Natural killer cell treated with Interleukin-12 subunit alpha and Interleukin-12 subunit beta and Interleukin-15 and Interleukin-18, amount 100 ng/mL, for 72 hours (primary cell): ENCODE measurements at places on chromosomes 2 and 18.

- DNase-seq: no peak
Measured at GRCh38 chr2:222108957-222109585, 189.7 kb downstream of the PAX3 start.

DNA sequence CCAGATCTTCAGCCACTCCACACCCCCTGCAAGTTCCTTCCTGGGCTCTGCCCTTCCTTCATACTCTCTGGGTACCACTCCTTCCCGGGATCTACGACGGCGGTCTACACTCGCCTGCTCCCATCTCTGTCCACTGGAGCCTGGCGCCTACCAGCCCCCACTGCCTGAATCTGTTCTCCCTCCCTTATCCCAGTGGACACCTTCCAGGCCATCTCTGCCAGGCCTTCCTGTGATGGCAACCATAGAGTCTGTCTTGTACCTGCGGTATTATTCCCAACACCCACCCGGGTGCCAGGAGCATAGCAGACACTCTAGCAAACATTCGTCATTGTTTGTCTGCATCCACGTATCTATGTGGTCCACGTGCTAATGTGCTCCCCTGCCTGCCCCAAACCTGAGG lies 140.9 kb downstream of the ZFP36L2 start:
- DNase-seq: no peak

DNA sequence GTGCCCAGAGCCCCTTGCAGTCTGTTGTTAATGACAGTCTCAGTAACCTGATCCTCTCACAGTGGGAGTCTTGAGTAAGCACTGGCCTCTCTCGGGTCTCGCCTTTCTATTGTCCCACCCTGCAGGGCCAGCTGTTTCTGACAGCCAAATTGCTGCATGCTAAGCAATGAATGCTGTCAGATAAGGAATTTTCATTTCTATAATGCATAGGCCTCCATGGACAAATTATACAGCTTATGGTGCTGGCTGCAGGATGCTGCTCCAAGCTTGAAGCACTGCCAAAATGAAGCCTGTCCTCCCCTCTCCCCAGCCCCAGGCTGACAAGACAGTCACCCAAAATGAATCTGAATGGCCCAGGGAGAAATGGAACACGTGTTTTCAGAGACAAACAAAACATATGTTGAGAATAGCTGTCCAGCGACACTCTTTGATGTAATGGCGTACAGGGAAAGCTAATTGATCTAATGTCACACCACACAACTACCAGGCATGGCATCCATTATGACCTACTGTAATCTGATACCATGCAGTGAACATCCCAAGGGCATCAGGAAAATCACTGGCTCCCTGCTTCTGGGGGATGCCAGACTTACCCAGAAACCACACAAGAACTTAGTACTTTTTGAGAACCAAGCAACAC lies 36.8 kb downstream of the ACVR1 start:
- no peak for DNase-seq

DNA sequence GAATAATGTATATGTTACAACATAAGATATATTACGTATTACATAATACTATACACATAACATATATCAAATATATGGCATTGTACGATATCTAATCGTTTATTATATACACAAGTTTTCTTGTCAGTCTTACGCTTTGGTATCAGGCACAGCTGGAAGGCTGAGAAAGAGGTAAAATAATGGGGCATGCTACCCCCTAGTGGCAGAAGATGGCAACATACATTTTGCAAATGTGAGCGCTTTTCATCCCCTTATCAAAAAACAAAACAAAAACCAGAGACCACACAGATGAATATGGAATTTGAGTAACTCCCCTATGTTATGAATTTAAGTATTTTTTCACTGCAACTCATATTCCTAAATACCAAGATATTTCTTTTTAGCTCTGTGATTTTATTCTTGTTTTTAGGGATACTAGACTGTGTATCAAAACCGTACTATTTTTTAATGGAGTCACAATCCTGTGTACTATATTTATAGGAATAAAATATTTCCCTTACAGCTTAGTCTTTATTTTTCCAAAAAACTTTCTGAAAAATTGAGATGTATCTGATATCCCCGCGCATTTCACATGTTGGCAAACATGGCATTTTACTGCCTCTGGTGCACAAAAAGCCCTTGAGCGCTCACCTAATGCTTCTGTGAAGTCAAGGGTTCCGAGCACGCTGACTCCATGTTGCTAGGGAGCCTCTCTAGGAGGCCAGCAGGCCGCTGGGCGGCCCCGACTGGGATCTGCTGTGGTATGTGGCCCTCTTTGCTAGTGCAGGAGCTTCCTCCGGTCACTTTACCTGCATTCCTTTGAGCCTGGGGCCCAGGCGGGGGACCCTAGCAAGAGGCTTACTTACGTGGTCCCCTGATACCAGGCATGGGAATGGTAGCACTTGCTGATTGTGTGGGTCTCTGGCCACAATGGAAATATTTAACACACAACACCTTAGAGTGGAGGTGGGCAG lies 62.5 kb downstream of the SLC4A3 start:
- no peak for DNase-seq

DNA sequence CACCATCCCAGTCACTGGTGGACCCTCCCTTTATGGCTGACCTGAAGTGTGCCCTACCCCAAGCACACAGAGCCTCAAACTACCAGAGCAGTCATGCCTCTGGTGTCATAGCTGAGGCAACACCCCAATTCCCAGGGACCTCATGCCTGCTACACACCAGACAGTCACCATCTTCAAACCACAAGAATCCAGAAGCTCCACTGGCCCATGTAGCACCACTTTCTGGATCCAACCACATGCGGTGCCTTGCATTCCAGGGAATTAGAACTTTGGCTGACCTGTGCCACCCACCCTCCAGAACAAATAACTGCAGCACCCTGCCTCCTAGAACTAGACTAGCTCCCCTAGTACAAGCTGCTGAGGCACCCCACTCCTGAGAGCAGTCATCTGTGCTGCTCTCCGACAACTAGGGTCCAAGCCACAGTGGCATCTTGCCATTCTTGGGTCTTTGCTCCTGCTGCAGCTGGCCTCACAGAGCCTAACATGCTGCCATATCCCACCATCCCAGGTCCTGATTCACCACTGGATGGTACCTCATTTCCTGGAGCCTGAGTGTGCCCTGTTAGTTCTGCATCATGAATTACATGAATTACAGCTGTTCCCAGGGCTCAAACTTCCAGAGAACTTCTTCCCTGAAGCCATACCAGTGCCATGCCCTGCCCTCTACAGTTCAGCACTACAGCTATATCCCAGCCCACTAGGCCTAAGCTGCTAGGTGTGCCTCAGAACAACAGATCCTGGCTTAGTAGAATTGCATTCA lies 243.8 kb upstream of the CHST9 start:
- no peak for DNase-seq

GRCh38 chr18:39960550-39960949 lies 1994.5 kb upstream of the PIK3C3 start:
- DNase-seq: no peak

- no peak for DNase-seq
Measured at GRCh38 chr2:205684871-205685313, 2.6 kb downstream of the NRP2 start.

- DNase-seq: no peak
Measured at GRCh38 chr2:64021578-64021977, 2.4 kb upstream of the VPS54 start.

DNA sequence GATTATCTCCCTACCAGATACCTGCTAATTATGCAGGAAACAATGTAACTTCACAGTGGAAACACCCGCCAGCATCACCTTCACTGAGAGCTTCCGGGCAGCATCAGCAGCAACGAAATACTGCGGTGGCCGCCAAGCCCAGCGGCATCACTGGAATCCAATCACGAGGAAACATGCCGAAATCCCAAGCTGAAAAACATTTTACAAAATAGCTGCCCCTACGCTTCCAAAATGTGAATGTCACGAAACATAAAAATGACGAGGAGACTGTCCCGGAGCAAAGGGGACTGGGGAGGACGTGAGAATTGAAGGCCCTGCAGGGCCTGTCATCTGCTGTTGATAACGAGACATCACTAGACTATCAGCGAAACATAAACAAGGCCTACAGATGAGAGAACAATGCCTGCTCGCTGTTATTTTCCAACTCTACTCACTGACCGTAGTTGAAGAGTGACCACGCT lies 82.6 kb downstream of the HDAC4 start:
- no peak for DNase-seq

- DNase-seq: no peak
Measured at GRCh38 chr2:84938194-84938879, 32.6 kb upstream of the KCMF1 start.

- no peak for DNase-seq
Measured at GRCh38 chr2:157172239-157172638, 85.3 kb upstream of the GALNT5 start.

- no peak for DNase-seq
Measured at GRCh38 chr2:38187541-38188011, 111.6 kb upstream of the CYP1B1 start.

- DNase-seq: no peak
Measured at GRCh38 chr2:74201596-74201995, 3.2 kb downstream of the MTHFD2 start.

DNA sequence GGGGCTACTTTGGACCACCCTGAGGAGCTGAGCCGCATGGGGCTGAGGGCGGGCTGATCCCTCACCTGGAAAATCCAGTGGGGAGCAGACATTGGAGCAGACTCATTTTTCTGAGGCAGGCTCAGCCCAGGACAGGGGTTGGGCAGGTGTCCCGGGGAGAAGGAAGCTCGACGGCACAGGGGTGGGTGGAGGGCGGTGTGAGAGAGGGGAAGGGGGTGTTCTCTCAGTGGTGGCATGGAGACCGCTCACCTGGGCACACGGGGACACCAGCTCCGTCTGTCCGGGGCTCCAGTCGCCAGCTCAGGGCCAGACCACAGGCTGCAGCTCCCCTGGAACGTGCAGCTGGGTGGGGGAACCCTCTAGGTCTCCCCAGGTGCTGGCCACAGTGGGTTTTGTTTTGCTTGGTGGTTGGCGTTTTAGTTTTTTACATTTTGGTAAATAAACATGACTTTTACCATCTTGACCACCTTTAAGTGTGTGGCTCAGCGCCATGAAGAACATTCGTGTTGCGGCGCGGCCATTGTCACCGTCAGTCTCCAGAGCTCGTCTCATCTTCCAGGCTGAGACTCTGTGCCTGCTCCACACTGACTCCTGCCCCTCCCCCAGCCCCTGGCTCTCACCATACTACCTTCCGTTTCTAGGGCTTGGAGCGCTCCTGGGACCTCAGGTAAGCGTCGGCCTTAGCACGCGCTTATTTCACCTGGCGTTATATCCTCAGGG lies 4.3 kb upstream of the MAB21L4 start:
- no peak for DNase-seq

- DNase-seq: no peak
Measured at GRCh38 chr2:41972179-41972578, 75.6 kb upstream of the PKDCC start.

GRCh38 chr2:47282621-47283272 lies 120.2 kb upstream of the MSH2 start:
- DNase-seq: no peak

GRCh38 chr2:173884025-173884802 lies 81.0 kb downstream of the SP3 start:
- no peak for DNase-seq

DNA sequence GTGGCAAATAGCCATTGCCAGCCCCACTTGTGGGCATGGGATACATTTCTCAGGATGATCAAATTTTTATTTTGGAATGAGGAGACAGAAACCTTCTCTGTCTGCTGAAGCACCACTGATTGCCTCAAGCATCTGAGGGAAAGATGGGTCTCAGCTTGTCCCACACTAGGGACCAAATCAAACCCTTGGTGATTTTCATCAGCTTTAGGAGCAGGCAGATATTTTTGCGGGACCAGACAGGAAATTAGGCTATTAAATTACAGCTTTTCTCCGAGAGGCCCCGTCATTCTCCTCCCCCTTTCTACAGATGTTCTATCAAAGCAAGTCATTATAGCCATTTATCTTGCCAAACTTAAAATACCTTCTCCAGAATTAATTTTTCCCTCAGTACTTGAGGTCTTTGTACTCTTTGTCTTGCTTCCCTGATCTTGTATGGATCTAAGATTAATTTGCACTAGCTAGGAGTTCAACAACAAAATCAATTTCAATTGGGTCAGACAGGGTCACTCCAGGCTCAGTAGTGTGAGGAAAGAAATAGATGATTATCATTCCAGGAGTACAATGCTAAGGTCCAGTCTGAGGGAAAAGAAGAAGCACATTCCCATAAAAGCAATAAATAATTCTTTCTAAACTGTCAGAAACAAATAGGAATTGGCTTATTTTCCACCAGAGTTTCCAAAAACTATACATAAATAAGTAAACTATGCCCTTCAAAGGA lies 818.1 kb upstream of the SOX11 start:
- no peak for DNase-seq

DNA sequence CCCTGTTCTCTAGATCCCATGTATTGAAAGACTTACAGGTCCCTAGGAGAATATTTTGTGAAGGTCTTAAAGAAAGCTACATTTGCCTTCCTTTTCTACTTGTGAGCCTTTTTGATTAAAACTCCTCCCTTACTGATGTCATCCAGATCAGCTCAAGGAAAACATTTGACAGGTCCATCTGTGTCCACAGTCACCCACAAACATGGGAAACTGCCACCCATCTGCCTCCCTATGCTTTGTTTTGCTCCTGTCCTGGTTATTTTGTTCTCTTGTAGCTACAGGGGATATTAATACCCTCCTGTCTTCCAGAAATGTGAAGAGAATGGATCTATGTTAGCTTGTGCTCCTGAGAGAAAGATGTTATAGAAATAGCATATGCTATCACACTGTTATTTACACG lies 203.6 kb upstream of the GALNT5 start:
- DNase-seq: no peak

GRCh38 chr18:36200354-36200771 lies 13.1 kb downstream of the MOCOS start:
- DNase-seq: no peak

GRCh38 chr2:187372213-187372612 lies 75.8 kb downstream of the CALCRL start:
- DNase-seq: no peak

DNA sequence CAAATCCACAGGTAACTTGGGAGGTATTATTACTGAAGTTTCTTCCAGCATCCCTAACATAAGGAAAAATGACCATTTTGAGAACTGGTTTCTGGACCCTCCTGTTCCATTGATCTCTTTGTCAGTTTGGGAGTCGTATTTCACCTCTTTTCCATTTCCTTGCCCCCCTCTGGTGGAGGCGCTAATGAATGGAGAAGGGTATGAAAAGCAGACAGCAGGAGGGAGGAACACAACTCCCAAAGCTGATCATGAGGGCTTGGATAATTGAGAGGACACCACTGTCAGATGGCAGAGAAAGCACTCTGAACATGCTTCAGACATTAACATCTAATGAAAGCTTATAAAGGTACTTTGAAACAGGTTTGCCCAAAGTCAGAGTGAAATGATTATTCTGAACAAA lies 56.6 kb upstream of the TLK1 start:
- no peak for DNase-seq

- no peak for DNase-seq
Measured at GRCh38 chr18:13336841-13337240, 118.3 kb downstream of the LDLRAD4 start.

- DNase-seq: no peak
Measured at GRCh38 chr18:60022671-60023276, 123.0 kb downstream of the PMAIP1 start.

- DNase-seq: no peak
Measured at GRCh38 chr2:152600697-152601096, 116.6 kb downstream of the PRPF40A start.

DNA sequence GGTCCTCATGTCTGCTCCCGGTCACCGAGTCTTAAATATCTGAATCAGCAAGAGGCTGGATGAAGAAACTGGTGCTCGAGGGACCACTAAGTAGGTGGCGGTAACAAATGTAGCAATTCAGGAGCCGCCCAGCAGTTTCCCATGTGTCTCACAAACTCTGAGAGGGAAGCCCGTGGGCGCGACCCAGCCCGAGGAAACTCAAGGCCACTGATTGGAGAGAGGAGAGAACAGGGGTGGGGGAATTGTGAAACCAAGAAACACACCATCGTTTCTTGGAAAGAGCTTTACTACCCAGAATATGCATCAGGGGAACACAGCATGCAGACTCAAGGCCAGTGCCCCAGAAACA lies 10.8 kb downstream of the MLPH start:
- DNase-seq: no peak
